EL (cell line): ENCODE measurements at places on chromosomes 2 and 18.

GRCh38 chr18:10477121-10477862 lies 22.9 kb downstream of the APCDD1 start:
- DNase-seq: no peak

DNA sequence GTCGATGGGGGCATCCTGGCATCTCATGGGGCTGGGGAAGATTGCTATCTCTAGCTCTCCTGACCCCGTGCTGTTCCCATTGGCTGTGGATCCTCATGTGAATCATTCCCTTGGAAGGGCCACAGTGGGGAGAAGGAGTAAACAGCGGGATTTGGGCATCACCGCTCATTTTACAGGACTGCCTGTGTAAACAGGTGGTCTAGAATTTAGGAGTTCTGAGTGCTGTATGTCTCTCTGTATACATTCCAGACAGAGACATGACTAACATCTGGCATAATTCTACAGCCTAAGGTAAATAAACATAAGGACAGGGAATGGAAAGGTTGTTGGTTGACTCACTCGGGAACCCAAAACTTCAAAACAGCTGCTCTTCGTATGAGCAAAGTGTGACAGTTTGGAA lies 92.7 kb downstream of the COPS8 start:
- DNase-seq: peak; percentile 85

GRCh38 chr2:40405465-40405864 lies 46.4 kb downstream of the SLC8A1 start:
- DNase-seq: peak; percentile 67

- DNase-seq: peak; percentile 24
These were observed at the start of gene EDAR for GRCh38 chr2:108988796-108989713. Gene EDAR, minus strand, starts transcription at chr2:108989220. Its CDS starts 58,206 bp downstream, at chr2:108931014.

- DNase-seq: peak; percentile 37
These were observed 36.1 kb downstream of the PSTPIP2 start for GRCh38 chr18:46035696-46036680.

DNA sequence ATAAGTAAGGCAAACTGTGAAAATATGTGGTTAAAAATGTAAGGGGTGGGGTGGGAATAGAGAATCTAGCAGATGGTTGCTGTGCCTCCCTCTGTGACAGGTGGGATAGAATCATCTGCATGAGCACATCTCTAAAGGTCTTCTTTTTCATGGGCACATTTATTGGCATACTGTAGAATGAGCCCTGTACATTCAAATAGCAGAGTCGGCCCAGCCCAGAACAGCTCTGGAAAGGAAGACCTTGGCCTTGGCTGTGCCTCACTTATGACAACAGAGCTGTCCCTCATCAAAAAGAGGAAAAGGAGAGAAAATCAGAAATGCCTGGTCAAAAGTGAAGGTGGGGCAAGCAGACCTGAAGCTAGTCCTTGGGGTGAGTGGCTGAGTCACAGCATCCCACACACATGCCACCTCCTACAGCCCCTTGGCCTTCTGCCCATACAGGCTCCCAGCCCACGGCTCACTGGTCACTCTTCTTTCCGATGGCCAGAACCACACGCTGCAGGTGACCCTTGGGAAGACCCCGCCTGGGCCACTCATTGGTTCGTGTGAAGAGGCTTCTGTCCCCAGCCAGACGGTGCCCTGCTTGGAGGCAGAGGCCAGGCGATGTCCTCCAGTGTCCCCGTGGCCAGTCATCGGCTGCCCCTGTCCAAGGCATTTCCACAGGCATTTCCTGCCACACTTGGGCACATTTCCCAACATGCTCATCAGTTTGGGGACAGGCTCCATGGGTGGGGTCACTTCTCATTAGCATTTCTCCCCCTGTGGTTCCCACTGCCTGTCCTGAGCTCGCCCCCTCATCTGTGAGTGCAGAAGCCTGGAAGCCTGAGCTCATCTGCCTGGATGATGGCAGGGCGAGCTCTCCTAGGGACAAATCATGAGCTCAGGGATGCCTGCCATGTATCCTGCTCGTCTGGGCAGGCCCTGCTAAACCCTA lies 113.6 kb downstream of the MCFD2 start:
- DNase-seq: peak; percentile 67

DNA sequence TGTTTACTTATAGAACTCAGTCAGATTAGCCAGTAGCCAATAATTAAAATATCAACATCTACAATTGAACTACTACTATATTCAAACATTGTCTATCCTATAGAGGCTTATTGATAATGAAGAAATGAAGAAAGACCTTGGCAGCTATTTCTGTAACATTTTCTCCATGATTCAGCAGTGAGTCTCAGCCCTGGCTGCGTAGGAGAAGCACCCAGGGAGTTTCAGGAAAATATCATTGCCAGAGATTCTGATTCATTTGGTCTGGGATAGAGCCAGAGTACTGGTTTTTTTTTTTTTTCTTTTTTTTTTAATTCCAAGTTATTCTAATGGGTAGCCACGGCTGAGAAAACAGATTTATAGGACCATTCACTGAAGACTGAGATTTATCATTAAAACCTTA lies 404.8 kb downstream of the TXNL1 start:
- peak; percentile 81 for DNase-seq

DNA sequence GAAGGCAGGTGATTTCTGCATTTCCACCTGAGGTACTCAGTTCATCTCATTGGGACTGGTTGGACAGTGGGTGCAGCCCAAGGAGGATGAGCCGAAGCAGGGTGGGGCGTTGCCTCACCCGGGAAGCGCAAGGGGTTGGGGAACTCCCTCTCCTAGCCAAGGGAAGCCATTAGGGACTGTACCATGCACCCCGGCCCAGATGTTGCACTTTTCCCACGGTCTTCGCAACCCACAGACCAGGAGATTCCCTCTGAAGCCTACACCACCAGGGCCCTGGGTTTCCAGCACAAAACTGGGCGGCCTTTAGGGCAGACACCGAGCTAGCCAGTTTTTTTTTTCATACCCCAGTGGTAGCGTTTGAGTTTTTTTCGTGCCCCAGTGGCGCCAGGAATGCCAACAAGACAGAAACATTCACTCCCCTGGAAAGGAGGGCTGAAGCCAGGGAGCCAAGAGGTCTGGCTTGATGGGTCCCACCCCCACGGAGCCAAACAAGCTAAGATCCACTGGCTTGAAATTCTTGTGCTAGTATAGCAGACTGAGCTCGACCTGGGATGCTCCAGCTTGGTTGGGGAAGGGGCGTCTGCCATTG lies 75.9 kb upstream of the RANBP2 start:
- no peak for DNase-seq

- DNase-seq: peak; percentile 57
These were observed 27.3 kb downstream of the GKN2 start for GRCh38 chr2:68925295-68925896.

- no peak for DNase-seq
These were observed 70.1 kb downstream of the EML4 start for GRCh38 chr2:42239289-42239661.

DNA sequence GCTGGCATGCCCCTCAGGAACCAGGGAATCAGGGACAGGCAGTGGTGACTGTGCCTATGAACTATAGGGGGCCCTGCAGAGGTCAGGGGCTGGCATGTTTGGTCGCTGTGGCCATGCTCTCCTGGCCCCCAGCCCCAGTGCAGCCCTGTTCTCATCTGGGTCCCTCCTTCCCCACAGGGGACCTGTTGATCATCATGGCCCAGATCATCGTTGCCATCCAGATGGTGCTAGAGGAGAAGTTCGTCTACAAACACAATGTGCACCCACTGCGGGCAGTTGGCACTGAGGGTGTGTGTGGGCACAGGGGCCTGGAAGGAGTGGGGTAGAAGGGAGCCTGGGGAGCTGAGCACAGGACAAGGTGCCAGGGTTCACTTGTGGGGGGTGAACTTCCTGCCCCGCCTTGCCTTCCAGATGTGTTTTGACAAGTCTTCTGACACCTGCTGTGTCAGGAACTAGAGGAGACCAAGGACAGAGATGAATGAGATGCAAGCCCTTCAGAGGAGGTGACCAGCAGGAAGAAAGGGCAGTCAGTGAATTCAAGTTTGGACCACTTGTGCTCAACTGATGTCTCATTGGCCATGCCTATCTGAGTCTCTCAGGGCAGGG lies 9.6 kb upstream of the CENPA start:
- DNase-seq: no peak

GRCh38 chr2:199987586-199987985 lies 32.2 kb downstream of the MAIP1 start:
- DNase-seq: no peak

DNA sequence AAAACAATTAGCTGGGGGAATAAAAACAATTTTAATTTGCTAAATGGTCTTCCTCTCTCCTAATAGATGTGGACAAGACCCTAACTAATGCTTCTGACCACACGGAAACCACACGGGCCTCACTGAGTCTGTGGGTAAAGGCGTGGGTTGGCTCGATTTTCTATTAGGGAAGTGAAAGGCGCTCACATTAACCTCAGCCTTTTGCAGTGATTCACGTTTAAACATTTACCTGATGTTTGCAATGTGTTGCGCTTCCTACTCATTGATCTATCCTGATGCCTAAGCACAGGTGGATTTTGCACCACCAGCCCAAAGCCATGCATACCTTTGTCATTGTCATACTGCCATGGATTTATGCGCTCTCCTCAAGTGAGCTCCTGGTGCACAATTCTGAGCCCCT lies 35.6 kb upstream of the NRP2 start:
- no peak for DNase-seq

- no peak for DNase-seq
These were observed 358.2 kb upstream of the MYT1L start for GRCh38 chr2:2689306-2689705.

DNA sequence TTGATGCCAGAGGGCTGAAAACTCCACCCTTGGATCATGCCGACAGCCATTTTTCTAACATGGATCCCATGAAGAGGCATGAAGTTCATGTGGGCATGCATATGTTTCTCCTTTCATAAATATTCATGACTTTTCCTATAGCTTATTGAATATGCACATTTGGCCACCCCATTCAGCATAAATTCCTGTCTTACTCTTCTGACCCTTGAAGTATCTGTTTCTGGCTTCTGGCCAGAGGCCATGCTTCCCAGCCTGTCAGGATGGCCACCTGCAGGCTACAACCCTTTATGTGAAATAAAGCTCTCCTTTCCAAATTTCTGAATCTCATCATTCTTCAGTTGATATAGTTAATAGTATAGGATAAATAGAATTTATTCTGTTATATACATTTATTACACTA lies 19.6 kb upstream of the MSTN start:
- DNase-seq: no peak

GRCh38 chr2:44033947-44034346 lies 38.2 kb upstream of the LRPPRC start:
- DNase-seq: no peak

DNA sequence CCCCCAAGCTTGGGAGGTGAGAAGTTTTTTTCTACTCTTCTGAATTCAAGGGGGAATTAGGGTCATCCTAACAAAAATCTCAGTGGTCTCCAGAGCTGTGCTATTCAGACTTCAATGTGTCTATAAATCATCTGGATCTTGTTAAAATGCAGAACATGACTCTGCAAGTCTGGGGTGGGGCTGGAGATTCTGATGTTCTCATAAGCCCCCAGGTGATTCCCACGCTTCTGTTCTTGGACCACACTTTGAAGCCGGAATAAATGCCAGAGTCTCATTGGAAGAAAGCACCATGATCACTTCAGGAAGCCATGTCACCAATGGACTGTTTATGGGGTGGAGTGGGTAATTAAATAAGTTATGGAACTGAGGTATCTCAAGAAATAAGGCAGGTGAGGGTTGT lies 22.2 kb upstream of the SLC16A14 start:
- DNase-seq: no peak

GRCh38 chr2:159553727-159554126 lies 62.6 kb downstream of the BAZ2B start:
- no peak for DNase-seq

DNA sequence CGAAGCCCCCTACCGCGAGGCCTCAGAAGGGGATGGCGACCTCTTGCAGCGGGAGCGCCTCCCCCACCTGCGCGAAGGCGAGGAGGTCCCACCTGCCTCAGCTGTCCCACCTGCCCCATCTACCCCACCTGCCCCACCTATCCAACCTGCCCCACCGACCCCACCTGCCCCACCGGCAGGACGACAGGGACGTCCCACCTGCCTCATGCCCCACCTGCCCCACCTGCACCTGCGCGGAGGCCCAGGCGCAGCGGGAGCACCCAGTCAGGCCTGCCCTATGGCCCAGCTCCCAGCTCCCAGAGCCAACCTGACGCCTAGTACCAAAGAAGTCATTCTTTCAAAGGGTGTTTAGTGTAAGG lies 489.1 kb upstream of the SMIM21 start:
- DNase-seq: no peak

DNA sequence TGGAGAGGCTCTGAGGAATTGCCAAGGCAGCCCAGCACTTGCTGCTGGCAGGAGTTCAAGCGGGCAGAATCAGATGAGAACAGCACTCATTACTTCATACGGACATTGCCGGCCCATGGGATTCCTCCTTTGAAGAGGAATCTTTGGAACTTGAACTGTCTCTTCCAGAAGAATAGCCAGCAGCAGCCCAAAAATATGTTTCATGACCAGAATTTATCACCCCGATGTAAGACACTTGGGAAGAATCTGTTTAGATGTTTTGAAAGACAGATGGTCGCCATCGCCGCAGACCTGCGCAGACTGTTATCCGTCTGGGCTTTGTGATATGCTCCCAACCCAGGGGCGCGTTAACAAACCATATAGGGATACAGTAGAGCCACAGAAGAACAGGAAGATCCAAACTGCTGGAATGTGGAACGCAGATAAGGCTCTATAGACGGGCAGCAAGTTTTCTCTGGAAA lies 3.7 kb upstream of the ADI1 start:
- DNase-seq: no peak
